Naive B cell (primary cell): ENCODE measurements at places on chromosomes 16 and 17.
A peak's percentile ranks its signal among the peaks of the same experiment; 100 is the strongest.

DNA sequence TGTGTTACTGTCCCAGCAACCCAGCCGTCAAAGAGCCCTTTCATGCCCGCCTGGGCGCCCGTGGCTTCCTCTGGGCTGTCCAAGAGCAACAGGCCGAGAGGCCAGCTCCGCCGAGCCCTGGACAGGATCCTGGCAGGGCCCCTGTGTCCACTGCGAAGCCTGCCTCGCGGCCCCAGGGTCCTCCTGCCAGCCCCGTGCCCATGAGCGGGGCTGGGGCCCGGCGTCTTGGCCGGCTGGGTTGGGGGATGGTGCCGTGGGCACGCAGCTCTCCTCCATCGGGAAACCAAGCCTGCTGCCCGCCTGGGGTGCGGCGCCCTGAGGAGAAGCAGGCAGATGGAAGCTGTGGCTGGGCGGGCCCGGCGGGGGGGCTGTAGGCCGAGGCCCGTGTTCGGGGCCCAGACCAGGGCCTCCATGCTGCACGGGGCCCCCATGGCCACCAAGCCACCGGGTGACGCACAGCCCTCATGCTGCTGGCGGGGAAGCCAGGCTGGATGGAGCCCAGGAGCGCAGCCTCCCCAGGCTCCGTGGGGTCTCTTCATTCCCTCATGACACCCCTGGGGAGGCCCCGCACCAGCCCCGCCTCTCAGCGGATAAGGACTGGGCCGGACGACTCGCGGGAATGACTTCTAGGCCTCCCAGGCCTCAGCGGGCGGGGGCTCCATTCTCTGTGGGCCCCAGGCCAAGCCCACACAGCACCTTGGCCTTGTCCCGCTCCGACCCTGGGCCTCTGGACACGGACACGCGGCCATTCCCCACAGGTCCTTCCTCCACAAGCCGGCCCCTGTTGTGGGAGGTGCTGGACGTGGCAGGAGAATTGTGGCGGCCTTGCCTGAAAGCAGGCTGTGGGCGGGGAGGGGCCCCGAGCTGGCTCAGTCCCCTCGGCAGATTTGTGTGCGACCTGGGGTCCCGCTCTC, at the start of gene C1QTNF8:
Gene C1QTNF8 (minus strand): TSS at position 76 of the 914 bp plus-strand sequence. CDS start 1,322 bp downstream, outside the sequence.
- DNase-seq, result no peak
- H3K36me3 ChIP-seq, result no peaks in the 10 kb centered on the region
- H3K4me1 ChIP-seq, result no peaks in the 10 kb centered on the region
- H3K4me3 ChIP-seq, result no peak within 1 kb of the TSS
- H3K27me3 ChIP-seq, result peaks cover 7% of the 10 kb centered on the region

- peaks cover 19% of the 10 kb centered on the region for H3K27me3 ChIP-seq
- no peaks in the 10 kb centered on the region for H3K36me3 ChIP-seq
- no peak for DNase-seq
- no peak overlapping the region for H3K27ac ChIP-seq
These were observed 105.6 kb downstream of the SEC14L1 start for GRCh38 chr17:77246110-77247047.

DNA sequence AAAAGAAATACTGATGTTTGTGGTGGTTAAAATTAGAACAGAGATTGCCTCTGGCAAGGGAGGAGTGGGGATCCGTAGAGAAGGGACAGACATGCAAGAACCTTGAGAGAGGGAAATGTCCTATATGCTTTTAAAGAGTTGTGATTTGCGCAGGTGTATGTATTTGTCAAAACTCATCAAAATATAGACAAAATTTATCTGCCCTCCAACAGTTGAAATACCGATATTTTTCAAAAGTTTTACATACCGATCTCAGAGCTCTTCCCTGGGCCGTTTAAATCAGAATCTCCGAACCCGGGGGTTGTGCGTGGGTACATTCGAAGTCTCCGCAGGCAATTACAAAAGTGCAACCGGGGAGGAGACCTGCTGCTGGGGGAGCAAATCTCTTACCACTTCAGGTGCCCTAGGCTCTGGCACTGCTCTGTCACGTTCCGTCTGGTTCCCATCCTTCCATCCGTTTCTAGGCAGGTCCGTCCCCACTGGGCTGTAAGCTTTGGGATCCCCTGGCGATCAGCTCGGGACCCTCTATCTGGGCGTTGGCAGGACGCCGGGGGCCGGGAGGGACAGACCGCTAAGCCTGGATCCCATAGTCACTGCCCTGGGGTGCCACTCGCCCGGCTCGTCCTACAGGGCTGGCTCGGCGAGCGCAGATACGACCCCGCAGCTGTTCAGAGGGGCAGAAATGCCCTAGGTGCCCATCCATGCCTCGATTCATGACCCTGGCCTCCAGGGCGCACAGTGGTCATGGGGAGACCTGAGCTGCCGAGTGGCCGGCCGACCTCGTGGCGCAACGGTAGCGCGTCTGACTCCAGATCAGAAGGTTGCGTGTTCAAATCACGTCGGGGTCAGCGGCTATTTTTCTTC, 4.2 kb downstream of the BORCS6 start:
- DNase-seq, result peak; percentile 88
- H3K36me3 ChIP-seq, result no peaks in the 10 kb centered on the region
- no peak overlapping the region for H3K4me3 ChIP-seq

DNA sequence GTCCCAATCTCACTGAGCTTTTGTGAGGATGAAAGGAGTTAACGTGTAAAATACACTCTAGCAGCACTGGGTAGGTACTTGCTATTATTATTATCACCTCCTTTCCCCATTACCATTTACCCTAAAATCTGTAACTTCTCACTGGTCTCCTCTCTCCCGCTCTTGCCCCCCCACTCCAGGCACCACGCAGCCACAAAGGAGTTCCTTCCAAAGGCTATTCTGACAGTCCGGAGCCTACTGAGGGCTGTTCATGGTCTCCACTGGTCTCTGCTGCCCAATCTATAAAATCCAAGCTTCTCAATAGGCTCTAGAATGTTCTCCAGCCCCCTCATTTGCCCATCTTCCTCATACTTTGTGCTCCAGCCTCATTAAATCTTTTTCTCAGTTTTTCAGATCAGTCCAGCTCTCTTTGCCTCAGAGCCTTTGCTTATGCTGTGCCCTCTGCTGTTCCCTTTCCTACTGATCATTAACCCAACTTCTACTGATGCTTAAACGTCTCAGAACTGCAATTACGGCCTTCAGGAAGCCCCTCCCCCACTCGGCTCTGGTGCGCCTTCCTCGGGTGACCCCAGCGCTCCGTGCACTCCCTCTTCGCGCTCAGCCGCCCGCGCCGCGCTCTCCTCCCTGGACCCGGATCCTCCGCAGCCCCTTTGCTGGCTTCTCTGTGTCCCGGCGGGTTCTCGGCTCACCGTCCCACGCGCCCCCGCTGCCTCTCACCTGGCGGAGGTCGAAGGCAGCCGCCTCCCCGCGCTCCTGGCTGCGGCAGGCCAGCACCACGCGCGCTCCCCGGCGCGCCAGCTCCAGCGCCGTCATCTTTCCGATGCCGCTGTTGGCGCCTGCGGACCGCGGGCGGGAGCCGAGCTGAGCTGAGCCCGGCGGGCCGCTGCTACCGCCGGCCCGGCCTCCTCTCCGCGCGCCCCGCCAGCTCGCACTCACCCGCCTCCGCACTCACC, 737 bp downstream of the DHRS13 start:
- peak overlapping the region; percentile 86 for H3K4me3 ChIP-seq
- H3K27me3 ChIP-seq, result no peaks in the 10 kb centered on the region
- peaks cover 37% of the 10 kb centered on the region for H3K4me1 ChIP-seq
- H3K27ac ChIP-seq, result peak overlapping the region; percentile 97

GRCh38 chr17:64182325-64183012, 52.5 kb upstream of the ERN1 start:
- no peaks in the 10 kb centered on the region for H3K4me1 ChIP-seq
- no peak overlapping the region for H3K27ac ChIP-seq
- DNase-seq, result no peak
- H3K36me3 ChIP-seq, result no peaks in the 10 kb centered on the region
- no peaks in the 10 kb centered on the region for H3K27me3 ChIP-seq

GRCh38 chr17:75151930-75152329, 2.4 kb downstream of the JPT1 start:
- H3K36me3 ChIP-seq, result peaks cover 2% of the 10 kb centered on the region
- no peak for DNase-seq
- no peaks in the 10 kb centered on the region for H3K27me3 ChIP-seq
- H3K4me3 ChIP-seq, result no peak overlapping the region
- H3K27ac ChIP-seq, result no peak overlapping the region

DNA sequence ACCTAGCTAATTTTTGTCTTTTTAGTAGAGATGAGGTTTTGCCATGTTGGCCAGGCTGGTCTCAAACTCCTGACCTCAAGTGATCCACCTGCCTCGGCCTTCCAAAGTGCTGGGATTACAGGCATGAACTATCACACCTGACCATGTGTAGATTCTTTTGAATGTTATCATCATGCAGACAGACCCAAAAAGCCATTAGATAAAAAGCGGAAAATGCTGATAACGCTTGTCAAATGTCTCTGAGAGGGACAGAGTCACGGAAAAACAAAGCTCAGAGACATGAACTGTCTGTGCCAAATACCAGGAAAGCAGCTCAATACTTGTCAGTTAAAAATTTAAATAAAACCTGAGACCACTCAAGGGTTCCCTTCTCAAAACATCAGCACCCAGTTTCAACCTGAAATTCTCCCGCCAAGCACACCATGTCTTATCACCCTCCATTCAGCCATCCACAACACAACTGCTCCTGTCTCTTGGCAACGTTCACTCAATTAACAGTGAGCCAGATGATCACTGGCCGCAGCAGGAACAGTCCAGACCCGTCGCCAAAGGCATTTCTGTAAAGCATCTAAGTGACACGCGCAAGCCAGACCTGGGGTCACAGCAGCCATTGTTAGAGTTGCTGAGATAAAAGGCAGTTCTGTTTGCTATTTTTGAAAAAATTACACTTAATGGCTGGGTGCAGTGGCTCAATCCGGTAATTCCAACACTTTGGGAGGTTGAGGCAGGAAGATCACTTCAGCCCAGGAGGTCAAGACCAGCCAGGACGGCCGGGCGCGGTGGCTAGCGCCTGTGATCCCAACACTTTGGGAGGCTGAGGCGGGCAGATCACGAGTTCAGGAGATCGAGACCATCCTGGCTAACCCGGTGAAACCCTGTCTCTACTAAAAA, 29.7 kb downstream of the FANCA start:
- H3K36me3 ChIP-seq, result no peaks in the 10 kb centered on the region
- DNase-seq, result no peak
- no peak overlapping the region for H3K4me3 ChIP-seq
- H3K27me3 ChIP-seq, result no peaks in the 10 kb centered on the region
- no peak overlapping the region for H3K27ac ChIP-seq

DNA sequence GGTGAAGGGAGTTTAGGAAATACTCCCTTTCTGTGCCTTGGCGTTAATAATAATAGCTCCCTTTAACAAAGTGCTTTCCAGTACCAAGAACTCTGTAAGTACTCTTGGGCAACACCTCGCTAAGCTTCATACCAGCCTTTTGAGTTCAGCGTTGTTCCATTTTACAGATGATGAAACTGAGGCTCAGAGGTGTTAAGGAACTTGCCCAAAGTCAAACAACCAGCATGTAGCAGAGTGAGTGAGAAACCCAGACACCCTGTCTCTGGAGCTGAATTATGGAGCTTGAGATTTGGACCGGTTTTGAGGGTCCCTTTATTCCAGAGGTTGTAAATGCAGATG, 607 bp downstream of the KATNIP start:
- no peaks in the 10 kb centered on the region for H3K27me3 ChIP-seq
- H3K36me3 ChIP-seq, result no peaks in the 10 kb centered on the region
- peak overlapping the region; percentile 100 for H3K27ac ChIP-seq
- peaks cover 32% of the 10 kb centered on the region for H3K4me1 ChIP-seq

DNA sequence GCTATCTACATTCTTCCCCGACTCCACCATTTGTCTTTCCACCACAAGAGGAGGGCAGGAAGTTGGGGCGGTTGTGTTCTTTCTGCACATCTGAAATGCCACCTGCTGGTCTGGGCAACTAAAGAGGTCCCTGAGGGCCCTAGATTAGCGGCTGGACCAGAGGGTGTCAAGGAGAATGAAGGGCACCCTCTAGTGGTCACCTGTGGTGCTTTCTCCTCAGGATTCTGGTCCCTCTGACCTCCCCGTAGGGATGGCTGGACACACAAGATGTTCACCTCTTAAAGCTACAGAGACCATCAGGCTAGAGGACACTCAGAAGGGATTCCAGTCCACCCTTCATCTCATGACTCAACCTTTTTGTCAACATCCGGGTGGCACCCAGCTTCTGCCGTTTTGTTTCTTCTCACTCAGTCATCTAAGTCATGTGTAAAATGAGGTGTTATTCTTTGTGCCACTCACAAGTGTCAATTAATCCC, 2.9 kb upstream of the SCIMP start:
- H3K27me3 ChIP-seq, result no peaks in the 10 kb centered on the region
- H3K27ac ChIP-seq, result peak overlapping the region; percentile 97
- peak overlapping the region; percentile 62 for H3K4me3 ChIP-seq
- H3K36me3 ChIP-seq, result peaks cover 27% of the 10 kb centered on the region
- DNase-seq, result no peak

- peaks cover 36% of the 10 kb centered on the region for H3K4me1 ChIP-seq
- peak within 1 kb of the TSS; percentile 83 for H3K4me3 ChIP-seq
These were observed at the start of gene MC1R for GRCh38 chr16:89918453-89919347. Gene MC1R, plus strand, starts transcription at chr16:89918862. Its CDS starts 397 bp downstream, at chr16:89919259.

- peaks cover 9% of the 10 kb centered on the region for H3K36me3 ChIP-seq
- H3K4me1 ChIP-seq, result peaks cover 68% of the 10 kb centered on the region
- H3K27ac ChIP-seq, result peak overlapping the region; percentile 69
- H3K4me3 ChIP-seq, result peak overlapping the region; percentile 86
- no peaks in the 10 kb centered on the region for H3K27me3 ChIP-seq
These were observed 67.8 kb downstream of the ANKRD11 start for GRCh38 chr16:89422527-89422904.

- DNase-seq, result no peak
- no peaks in the 10 kb centered on the region for H3K36me3 ChIP-seq
- no peak overlapping the region for H3K27ac ChIP-seq
- no peaks in the 10 kb centered on the region for H3K27me3 ChIP-seq
These were observed 14.6 kb downstream of the FANCA start for GRCh38 chr16:89801800-89802199.

DNA sequence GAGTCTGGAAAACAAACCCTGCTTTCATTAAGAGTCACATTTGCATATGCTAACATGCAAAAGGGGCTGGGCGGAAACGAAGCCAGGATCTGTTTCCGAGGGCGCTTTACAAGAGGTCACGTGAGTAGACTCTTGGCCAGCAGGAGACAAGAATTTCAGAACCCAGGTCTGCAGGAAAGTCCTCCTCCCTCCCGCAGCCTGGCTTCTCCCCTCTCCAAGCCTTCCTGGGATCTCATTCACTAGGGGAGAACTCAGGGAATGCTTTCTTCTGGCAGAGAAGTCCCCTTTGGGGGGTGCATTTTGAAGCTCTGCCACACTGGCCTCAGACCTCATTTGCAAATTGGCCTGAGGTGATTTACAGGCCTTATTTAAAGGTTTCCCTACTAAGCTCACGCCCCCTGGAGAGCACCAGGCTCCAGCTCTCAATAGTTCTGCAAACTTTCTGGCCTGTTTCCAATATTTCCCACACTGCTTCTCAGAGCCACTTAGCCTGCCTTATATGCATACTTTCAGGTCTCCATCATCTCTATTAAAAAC, 57.2 kb upstream of the CACNG5 start:
- DNase-seq, result no peak
- no peak overlapping the region for H3K27ac ChIP-seq
- H3K36me3 ChIP-seq, result no peaks in the 10 kb centered on the region
- H3K4me1 ChIP-seq, result peaks cover 3% of the 10 kb centered on the region
- H3K27me3 ChIP-seq, result peaks cover 14% of the 10 kb centered on the region
- no peak overlapping the region for H3K4me3 ChIP-seq
